ENCODE measurements at places on chromosomes 7 and 10. TPM values are rescaled to one million over a fixed set of nuclear protein-coding genes. Genes with fewer than 3 reads are reported as not detected.

DNA sequence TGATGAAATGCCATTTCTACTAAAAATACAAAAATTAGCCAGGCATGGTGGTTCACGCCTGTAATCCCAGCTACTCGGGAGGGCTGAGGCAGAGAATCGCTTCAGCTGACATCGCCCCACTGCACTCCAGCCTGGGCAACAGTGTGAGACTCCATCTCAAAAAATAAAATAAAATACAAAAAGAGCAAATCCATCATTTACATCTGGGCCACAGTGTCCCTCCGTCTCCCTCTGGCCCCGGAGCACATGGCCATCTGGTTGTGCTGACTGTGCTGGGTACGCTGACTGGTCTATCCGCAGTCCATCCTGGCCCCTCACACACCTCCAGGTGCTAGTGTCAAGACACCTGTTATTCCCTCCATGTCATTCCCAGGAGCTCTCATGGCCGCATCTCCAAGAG, 42.1 kb downstream of the KCNH2 start:
- H3K27me3 ChIP-seq: no peaks in the 10 kb centered on the region
- no peak overlapping the region for H3K4me3 ChIP-seq
- no peak for DNase-seq
- H3K27ac ChIP-seq: no peak overlapping the region
- no peaks in the 10 kb centered on the region for H3K36me3 ChIP-seq

GRCh38 chr10:97229322-97230015, 43.7 kb upstream of the SLIT1 start:
- H3K4me1 ChIP-seq: peaks cover 34% of the 10 kb centered on the region
- H3K36me3 ChIP-seq: peaks cover 13% of the 10 kb centered on the region
- H3K27me3 ChIP-seq: no peaks in the 10 kb centered on the region
- H3K27ac ChIP-seq: peak overlapping the region; percentile 91
- peak overlapping the region; percentile 78 for H3K4me3 ChIP-seq

DNA sequence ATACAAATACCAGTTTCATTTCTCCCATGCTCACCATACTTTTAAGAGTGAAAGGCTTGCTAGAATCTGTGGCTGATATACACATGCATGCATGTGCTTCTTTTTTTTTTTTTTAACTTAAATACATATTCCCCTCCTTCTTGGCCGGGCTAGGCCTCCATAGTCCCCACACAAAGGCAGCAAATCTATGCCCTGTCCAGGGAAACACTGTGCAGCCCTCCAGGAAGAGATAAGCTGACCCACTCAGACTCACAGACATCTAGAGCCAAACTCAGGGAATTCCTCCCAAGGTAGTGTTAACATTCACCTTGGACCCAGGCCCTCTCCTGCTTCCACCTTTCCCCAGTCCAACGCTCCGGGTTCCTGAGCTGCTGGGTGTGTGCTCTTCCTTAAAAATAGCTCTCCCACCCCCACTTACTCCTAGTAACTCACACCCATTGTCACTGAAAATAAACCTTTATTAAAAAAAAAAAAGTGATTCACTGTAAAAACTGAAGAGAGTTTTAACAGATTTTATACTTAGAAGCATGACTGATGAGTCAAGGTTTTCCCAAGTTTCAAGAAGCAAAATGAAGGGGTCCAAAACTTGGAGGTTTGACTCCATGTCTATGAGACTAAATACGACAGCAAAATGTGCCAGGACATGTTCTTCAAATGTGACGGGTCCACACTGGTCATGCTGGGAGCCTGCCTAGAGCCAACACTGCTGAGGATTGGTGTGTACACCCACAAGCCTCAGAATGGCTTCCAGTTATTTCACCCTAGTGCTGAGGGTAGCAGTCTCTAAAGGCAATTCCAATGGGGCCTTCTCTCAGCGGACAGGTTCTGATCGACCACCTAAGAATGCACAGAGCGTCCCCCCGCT, 159.5 kb downstream of the GLI3 start:
- no peak for DNase-seq
- H3K4me3 ChIP-seq: no peak overlapping the region
- no peaks in the 10 kb centered on the region for H3K36me3 ChIP-seq
- H3K27me3 ChIP-seq: peaks cover 5% of the 10 kb centered on the region
- H3K4me1 ChIP-seq: no peaks in the 10 kb centered on the region
- H3K27ac ChIP-seq: no peak overlapping the region

- H3K27me3 ChIP-seq: no peaks in the 10 kb centered on the region
- H3K27ac ChIP-seq: no peak overlapping the region
- H3K4me3 ChIP-seq: no peak overlapping the region
- peaks cover 19% of the 10 kb centered on the region for H3K4me1 ChIP-seq
- DNase-seq: no peak
Observed at GRCh38 chr10:88028654-88029053, 165.2 kb downstream of the PTEN start.

DNA sequence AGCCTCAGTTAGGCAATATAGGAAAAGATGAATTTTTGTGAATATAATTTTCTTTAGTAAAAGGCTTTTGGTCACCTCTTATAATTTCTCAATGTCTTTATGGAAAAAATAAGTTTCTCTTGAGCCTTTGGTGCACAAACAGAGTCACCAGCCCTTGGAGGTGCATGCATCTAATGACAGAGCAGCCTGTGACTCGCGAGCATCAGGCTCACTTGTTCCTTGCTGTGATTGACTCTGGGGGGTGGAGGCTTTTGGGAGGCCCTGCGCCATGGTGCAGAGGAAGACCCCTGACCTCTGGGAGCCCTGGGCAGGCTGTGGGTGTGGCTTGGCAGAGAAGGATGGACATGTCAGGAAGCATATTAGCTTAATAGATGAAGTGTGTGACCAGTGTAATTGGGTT, 60.2 kb downstream of the FIGNL1 start:
- peaks cover 51% of the 10 kb centered on the region for H3K36me3 ChIP-seq
- no peak overlapping the region for H3K4me3 ChIP-seq
- H3K4me1 ChIP-seq: peaks cover 90% of the 10 kb centered on the region

GRCh38 chr10:103986360-103986759, 19.4 kb downstream of the SLK start:
- H3K36me3 ChIP-seq: no peaks in the 10 kb centered on the region
- H3K27ac ChIP-seq: peak overlapping the region; percentile 86
- peak overlapping the region; percentile 27 for H3K4me3 ChIP-seq
- DNase-seq: peak; percentile 50

DNA sequence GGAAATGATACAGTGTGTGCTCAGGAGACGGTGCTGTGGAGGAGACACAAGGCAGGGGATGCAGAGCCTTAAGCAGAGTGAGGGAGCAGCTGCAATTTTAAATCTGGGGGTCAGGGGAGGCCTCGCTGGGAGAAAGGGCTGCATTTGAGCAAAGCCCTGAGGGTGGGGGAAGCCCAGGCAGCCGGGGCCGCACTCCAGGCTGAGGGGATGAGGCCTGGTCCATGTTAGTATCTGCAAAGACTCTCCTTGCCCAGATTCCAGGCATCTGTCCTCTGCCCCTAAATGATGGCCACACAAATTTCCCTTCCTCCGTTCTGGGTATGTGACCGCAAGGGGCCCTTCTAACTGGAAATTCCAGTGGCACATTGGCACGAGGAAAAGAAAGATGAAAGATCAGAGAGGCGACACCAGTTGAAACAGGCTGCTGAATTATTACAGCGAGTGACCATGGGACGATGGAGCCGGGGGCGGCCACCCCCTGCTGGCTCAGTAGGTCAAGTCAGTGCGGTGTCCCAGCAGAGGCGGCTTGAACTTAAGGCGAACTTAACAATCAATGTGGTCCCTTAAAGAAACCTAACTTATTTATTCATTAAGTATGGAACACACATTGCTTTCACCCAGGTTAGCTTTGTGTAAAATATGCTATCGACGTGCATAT, 62.3 kb upstream of the KAT6B start:
- H3K4me1 ChIP-seq: no peaks in the 10 kb centered on the region
- H3K27ac ChIP-seq: no peak overlapping the region
- no peaks in the 10 kb centered on the region for H3K36me3 ChIP-seq
- H3K27me3 ChIP-seq: no peaks in the 10 kb centered on the region
- DNase-seq: no peak

GRCh38 chr10:72253578-72253977, 20.1 kb upstream of the DDIT4 start:
- no peak for DNase-seq
- peak overlapping the region; percentile 16 for H3K4me3 ChIP-seq
- no peaks in the 10 kb centered on the region for H3K27me3 ChIP-seq
- peak overlapping the region; percentile 39 for H3K27ac ChIP-seq
- H3K36me3 ChIP-seq: no peaks in the 10 kb centered on the region

DNA sequence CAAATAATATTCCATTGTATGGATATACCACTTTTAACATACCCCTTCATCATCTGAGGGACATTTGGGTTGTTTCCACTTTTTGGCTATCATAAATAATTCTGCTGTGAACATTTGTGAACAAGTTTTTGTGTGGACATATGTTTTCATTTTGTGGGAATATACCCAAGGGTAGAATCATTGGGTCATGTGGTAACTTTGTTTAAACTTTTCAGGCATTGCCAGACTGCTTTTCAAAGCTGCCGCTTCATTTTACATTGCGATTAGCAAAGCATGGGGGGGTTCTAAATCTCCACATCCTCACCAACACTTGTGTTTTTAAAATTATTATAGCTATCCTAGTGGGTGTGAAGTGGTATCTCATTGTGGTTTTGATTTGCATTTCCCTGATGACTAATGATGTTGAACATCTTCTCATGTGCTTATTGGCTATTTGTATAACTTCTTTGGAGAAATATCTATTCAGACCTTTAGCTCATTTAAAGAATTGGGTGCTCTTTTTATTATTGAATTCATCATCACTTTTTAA, 8.4 kb upstream of the HHEX start:
- H3K27ac ChIP-seq: no peak overlapping the region
- no peaks in the 10 kb centered on the region for H3K36me3 ChIP-seq
- no peaks in the 10 kb centered on the region for H3K4me1 ChIP-seq
- peaks cover 30% of the 10 kb centered on the region for H3K27me3 ChIP-seq

- H3K27ac ChIP-seq: no peak overlapping the region
- no peak overlapping the region for H3K4me3 ChIP-seq
- DNase-seq: no peak
- H3K4me1 ChIP-seq: no peaks in the 10 kb centered on the region
- H3K27me3 ChIP-seq: no peaks in the 10 kb centered on the region
- no peaks in the 10 kb centered on the region for H3K36me3 ChIP-seq
Observed at GRCh38 chr7:18831419-18831818, 286.0 kb downstream of the TWIST1 start.

DNA sequence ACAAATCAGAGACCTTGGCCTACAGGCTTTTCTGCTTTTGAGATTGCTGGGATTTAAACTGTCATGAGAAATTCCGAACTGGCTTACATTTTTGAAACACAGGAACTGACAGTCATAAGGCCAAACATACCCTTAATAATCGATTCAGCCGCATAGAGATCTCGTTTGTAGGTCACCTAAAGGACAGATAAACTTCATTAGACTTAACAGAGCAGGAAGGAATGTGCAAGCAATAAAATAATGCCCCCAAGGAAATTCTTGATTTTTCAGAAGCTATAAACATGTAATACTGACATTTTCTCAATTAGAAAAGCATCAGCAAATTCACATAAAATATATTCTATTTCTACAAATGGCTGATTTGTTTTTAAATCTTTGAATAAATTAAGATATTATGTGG, 120.0 kb downstream of the CRPPA start:
- no peak for DNase-seq
- no peaks in the 10 kb centered on the region for H3K27me3 ChIP-seq
- no peaks in the 10 kb centered on the region for H3K36me3 ChIP-seq
- H3K4me1 ChIP-seq: no peaks in the 10 kb centered on the region
- no peak overlapping the region for H3K4me3 ChIP-seq
- no peak overlapping the region for H3K27ac ChIP-seq

DNA sequence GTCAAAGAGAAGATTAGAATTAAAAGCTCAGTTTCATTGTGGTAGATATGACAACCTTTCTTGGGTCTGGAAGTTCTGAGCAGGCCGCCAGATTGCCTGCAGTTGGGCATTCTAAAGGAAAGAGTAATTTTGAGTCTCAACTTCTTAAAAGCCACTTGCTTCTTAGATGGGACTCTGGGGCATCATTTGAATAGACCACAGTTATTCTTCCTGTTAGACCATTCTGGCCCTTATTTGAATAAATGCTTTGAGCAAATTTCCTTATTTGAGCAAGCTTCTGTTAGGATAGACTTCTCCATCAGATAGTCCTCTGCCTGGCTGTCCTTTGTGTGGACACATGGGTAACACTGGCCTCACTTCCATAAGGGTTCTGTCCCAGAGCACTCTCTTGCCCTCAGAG, 40.2 kb downstream of the SND1 start:
- no peak overlapping the region for H3K4me3 ChIP-seq
- peaks cover 4% of the 10 kb centered on the region for H3K4me1 ChIP-seq
- H3K36me3 ChIP-seq: peaks cover 26% of the 10 kb centered on the region
- no peak overlapping the region for H3K27ac ChIP-seq

- DNase-seq: no peak
- H3K27me3 ChIP-seq: peaks cover 4% of the 10 kb centered on the region
- H3K27ac ChIP-seq: no peak overlapping the region
- H3K4me3 ChIP-seq: no peak overlapping the region
- H3K36me3 ChIP-seq: no peaks in the 10 kb centered on the region
Observed at GRCh38 chr7:47104206-47104549, 477.7 kb downstream of the TNS3 start.

DNA sequence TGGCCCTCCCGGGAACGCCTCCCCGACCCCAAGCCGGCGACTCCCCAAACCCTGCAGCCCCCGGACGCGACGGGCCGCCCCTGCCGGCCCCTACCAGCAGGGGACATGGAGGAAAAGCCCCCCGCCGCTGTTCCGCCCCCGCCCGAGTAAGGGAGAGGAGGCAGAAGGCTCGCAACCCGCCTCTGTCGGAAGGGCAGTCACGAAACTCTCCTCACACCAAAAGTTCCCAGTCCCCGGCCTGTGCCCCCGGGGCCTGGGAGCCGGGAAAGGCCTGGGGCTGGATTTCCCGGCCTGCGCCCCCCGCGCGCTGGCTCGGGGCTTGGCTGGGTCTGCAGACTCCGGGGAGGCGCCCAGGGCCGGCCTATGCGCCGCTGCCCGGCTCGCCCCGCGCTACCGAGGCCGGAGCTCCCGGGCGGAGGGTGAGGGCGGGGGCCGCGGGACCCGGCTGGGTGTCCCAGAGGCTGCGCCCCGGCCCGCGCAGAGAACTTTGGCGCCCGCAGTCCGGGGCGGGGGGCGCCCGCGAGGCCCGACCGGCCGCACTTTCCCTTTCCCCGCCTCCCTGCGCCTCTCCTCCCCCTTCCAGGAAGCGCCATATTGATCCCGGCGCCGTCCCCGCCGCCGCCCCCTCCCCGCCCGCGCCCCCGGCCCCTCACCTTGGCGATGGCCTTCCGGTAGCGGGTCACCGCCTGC, 728 bp downstream of the PARD3 start:
- H3K27ac ChIP-seq: no peak overlapping the region
- H3K27me3 ChIP-seq: peaks cover 66% of the 10 kb centered on the region
- no peak for DNase-seq
- H3K4me3 ChIP-seq: no peak overlapping the region
- H3K4me1 ChIP-seq: peaks cover 16% of the 10 kb centered on the region

GRCh38 chr7:92754919-92755581, 81.3 kb downstream of the CDK6 start:
- no peaks in the 10 kb centered on the region for H3K27me3 ChIP-seq
- DNase-seq: no peak
- peak overlapping the region; percentile 46 for H3K4me3 ChIP-seq
- H3K27ac ChIP-seq: peak overlapping the region; percentile 91

Gene LAMB1
- total RNA-seq: 0.10 TPM

Gene POM121C
- 72.2 TPM for total RNA-seq

Gene TAC1
- total RNA-seq: 3.0 TPM

Gene MOGAT3
- not detected for total RNA-seq

Gene PNLIP
- not detected for total RNA-seq

Gene ASZ1
- not detected for total RNA-seq

Gene PRF1
- total RNA-seq: 44.5 TPM

Data from activated T-cell treated with anti-CD3 and anti-CD28 coated beads, Interleukin-2, amount 50 U/mL, for 72 hours (primary cell).